ENCODE measurements at places on chromosomes 1 and 21. TPM values are rescaled to one million over a fixed set of nuclear protein-coding genes. Genes with fewer than 3 reads are reported as not detected.
A peak's percentile ranks its signal among the peaks of the same experiment; 100 is the strongest.

- no peak for DNase-seq
These were observed 177.0 kb downstream of the HS2ST1 start for GRCh38 chr1:87091425-87091824.

- DNase-seq: no peak
These were observed 113.7 kb upstream of the PLXNA2 start for GRCh38 chr1:208357644-208358507.

DNA sequence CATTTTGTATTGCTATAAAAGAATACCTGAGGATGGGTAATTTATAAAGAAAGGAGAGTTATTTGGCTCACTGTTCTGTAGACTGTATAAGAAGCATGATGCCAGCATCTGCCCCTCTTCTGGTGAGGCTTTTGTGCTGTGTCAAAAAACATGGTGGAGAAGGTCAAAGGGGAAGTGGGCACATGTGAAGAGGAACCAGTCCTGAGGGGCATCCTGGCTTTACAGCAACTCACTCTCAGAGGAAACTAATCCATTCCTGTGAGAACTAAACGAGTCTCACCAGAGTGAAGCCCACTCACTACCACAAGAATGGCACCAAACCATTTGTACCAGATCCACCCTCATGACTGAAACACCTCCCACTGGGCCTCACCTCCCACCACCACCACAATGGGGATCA, 18.8 kb upstream of the SELP start:
- DNase-seq: no peak

- no peak for DNase-seq
These were observed 3.3 kb upstream of the NECTIN4 start for GRCh38 chr1:161092621-161093028.

DNA sequence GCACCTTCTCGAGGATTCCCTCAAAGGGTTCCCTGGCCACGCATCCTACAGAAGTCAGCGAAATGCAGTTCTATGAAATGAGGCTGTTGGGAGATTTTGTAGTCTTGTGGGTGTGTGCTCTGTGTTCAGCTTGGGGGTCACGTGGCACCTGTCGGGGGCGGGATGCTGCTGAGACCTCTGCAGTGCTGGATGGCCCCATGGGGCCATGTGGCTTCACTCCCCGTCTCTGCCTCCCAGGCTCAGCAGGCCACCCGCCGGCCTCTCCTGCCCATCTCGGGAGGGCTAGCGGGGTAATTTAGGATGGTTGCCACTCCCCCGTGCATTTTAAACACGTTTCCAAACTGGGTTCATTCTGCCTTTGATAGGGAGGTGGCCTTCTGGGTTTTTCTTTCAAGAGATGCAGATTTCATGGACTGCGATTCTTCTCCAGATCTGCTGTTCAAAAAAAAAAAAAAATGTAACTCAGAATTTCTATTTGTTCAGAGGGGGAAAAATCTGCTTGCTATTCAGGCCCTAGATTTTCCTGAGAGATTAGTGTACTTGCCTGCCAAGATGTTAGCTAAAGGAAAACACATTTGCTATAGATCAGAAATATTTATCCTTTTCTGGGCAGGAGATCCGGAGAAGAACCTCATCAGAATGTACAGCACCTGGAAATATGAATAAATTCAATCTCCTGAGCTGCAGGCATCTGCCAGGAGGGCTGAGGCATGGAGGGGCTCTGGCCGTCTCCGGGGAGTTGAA, 277.2 kb upstream of the VAMP3 start:
- no peak for DNase-seq

GRCh38 chr1:53172426-53173128, 24.0 kb upstream of the CPT2 start:
- DNase-seq: no peak

- DNase-seq: no peak
These were observed 39.2 kb downstream of the B3GALNT2 start for GRCh38 chr1:235465066-235465465.

GRCh38 chr1:34389974-34390373, 213.3 kb downstream of the C1orf94 start:
- no peak for DNase-seq

DNA sequence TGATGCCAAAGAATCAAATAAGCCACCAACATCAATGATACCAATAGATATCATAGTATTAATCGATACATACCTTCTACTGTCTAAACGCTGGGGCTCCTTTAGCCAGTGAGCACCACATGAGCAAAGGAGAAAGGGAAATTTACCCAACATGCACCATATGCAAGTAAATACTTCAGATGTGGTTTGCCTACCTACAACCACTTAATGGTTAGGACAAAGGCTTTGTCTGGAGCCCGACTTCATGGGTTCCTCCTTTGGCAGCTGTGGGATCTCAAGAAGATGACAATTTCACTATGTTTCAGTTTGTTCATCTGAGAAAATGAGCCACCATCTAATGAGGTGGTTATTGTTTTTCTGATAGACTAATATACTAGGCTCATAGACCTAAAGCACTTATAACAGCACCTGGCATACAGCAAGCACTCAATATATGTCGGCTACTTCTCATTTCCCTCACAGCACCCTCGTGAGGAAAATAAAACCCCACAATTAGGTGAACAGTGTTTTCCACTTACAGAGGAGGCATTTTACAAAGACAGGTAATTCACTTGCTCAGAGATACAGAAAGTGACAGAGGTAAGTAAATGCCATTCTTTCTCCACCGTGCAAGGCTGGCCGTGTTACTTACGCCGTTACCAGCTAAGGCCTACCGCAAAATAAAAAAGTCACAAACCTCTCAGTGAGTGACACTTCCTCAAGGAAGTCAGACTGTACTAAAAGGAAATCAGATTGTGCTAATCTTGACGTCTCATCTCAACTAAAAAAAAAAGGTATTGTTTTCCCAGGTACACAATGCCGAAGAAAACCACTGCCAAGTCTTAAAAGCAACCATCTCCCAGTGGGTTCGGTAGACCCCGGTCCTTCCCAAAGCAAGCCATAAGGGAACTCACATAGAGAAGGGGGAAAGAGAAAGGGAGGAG, 1.6 kb downstream of the TTC13 start:
- DNase-seq: peak; percentile 13

- no peak for DNase-seq
These were observed 634.8 kb upstream of the ADGRL2 start for GRCh38 chr1:81165963-81166362.

- DNase-seq: no peak
These were observed 115.9 kb downstream of the HUNK start for GRCh38 chr21:31988492-31989290.

DNA sequence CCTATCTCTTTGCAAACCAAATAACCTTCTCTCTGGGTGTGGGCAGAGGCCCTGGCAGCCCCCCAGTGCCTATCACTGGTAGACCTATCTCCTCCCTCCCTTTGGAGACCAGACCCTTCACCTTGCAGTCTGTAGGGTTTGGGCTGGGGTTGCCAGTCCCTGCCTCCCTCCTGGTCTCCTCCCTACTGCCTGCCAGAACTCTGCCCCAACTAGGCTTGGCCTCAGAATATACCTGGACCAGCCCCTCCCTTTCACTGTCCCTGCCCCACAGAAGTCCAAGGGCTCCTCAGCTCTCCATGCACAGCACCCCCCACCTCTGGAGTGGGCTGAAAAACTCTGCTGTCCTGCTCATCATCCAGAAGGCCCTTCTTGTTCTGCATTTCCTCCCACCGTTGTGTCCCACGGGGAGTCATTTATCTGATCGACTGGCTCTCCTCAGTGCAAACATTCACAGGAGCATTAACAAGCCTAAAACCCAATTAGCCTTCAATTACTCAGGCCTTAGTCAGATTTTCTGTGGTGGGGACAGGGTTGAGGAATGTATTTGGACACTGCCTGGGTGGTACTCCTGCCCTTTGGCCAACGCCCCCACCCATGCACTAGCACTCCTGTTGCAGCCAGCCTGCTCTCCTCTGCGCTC, 27.7 kb upstream of the DMBX1 start:
- DNase-seq: no peak

DNA sequence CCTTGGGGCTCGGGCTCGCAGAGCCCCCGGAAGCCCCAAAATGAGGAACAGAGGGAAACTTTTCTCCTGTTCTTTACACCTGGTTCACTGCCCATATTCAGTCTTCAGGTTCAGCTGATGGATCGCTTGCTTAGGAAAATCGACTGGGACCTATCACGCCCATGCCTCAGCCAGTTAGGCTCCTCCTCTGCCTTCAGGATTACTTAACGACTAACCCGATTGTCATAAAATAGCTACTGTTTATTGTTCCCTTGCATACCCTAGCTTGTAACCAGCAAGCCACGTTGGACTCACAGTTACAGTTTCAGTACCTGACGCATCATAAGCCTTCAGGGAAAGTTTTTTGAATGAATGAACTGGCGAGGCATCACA, 692 bp downstream of the TARDBP start:
- DNase-seq: no peak

DNA sequence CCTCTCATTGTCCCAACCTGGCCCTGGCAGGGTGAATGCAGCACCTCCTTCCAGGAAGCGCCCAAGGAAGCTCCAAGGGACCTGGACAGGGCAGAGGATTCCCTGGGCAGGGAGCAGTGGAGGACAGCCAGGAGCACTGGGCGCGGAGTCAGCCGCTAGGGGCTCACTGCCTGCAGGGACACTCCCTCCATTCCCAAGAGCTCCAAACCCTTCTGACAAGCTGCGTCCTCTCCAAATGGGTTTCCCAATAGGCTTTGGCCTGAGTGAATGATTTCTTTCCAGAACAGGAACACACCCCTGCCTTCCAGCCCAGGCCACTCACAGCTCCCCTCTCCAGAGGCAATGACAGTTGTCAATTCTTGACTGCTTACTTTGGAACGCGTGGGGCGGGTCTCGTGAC, 128.5 kb upstream of the EDN2 start:
- DNase-seq: no peak

- DNase-seq: no peak
These were observed 101.5 kb upstream of the COL24A1 start for GRCh38 chr1:86258101-86258500.

GRCh38 chr1:204931768-204932572, 61.3 kb downstream of the NFASC start:
- DNase-seq: no peak

DNA sequence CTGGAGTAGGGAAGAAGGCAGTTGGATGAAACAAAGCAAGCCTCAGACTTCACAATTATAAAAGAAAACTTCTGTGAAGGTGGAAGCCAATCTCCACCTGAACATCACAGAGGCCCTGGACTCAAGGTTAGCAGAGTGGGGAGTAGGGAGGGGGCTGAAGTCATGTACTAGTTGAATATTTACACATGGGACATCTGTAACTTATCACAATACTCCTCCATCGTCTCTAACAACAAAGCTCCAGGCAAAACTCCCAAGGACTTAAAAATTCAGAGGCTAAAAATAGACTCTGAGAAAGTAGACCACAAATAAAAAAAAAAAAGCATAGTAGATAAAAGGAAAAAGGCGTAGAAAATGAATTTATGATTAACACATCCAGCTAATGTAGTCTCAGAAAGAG, 326.3 kb upstream of the PKN2 start:
- DNase-seq: no peak

DNA sequence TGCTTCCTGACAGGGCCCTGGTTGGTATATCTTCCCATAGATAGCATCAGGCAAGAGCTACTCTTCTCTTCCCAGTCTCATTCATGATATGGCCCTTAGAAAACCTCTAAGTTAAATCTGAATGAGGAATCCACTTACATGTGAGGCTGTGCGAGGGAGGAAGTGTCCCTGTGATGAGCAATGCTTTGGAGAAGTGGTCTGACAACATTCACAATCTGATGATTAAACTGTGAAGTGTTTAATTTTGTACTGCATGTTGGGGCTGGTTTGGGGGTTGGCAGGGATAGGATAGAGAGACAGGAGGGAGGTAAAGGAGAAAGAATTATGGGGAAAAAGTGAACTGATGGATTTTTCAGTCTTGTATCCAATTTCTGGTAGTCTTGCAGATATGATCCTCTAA, 421.2 kb upstream of the DAB1 start:
- no peak for DNase-seq

GRCh38 chr1:165342168-165342567, 14.3 kb downstream of the LMX1A start:
- DNase-seq: no peak

DNA sequence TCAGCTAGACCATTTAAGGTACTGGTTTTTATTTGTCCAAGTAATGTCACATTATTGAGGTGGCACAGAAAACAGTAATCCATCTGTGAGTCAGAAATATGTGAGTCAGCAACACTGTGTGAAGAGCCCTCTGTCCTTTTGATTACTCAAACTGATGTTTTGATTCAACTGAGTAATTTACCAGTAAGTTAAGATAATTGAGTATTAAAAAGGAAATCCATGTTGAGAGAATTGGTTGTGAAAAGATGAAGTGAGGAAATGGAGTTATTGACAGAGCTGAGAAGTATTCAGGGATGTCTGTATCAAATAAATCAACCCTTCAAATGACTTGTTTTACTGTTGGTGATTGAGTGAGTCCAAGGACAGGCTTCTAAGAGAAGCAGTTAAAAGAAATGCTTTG, 302.7 kb upstream of the SGIP1 start:
- no peak for DNase-seq

DNA sequence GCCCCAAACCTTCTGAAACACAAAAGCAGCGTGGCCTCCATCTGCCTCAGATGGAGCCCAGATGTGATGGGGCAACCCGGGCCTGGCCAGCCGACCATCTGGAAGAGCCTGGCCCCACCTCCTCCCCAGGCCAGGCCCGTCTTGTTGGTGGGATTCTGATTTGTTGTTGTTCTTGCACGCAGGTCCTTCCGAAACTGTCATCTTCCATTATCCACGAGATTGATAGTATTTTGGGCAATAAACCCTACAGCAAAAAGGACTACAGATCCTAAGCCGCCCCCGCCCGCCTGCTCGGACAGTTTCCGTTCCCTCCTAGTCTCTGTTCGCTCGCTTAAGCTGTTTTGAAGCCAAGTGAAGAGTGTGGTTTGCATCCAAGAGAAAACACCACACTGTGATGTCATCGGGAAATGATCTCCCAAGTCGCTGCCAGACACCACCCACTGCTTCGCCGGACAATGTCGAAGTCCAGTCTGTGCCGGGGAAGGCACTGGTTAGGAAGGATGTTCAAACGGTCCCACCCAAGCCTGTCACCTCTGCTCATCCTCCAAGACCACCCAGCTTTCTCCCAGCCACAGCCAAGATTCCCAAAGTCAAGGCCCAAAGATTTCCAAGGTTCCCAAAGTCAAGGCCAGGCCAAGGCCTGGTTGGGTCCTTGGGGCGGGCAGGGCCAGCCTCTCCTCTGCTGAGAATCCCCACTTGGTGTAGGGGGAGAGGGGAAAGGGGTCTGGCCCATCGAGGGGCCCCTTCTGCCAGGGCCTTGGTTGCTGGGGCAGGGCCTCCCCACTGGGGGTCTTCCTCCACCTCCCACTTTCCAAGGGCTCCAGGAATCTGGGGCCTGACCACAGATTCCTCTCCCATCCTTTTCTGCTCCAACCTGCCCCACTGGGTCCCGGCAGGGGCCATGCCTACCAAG, 52.9 kb downstream of the KCNAB2 start:
- DNase-seq: no peak

- no peak for DNase-seq
These were observed 96.7 kb downstream of the GABPA start for GRCh38 chr21:25831300-25831960.

The NPPA gene
- 25.4 TPM for total RNA-seq

The FCRL2 gene
- total RNA-seq: not detected

The USH2A gene
- 0.33 TPM for total RNA-seq

The CYP4Z1 gene
- total RNA-seq: 2.3 TPM

The NR0B2 gene
- total RNA-seq: 19.8 TPM

The TAS1R1 gene
- not detected for total RNA-seq

The FCRL5 gene
- total RNA-seq: 0.52 TPM

The FCAMR gene
- total RNA-seq: not detected

The TIE1 gene
- total RNA-seq: 12.2 TPM

The RIIAD1 gene
- not detected for total RNA-seq

The HES2 gene
- total RNA-seq: not detected

The COL18A1 gene
- total RNA-seq: 108 TPM

The C1orf141 gene
- not detected for total RNA-seq

The S100A16 gene
- 42.5 TPM for total RNA-seq

The E2F2 gene
- total RNA-seq: not detected

The ACKR1 gene
- total RNA-seq: 23.6 TPM

The CDC14A gene
- total RNA-seq: 16.5 TPM
